Stimulated activated CD4-positive, alpha-beta T cell treated with anti-CD3 and anti-CD28 coated beads, Interleukin-2, amount 100 ng/mL, for 24 hours (primary cell): ENCODE measurements at places on chromosomes 16 and 17.

DNA sequence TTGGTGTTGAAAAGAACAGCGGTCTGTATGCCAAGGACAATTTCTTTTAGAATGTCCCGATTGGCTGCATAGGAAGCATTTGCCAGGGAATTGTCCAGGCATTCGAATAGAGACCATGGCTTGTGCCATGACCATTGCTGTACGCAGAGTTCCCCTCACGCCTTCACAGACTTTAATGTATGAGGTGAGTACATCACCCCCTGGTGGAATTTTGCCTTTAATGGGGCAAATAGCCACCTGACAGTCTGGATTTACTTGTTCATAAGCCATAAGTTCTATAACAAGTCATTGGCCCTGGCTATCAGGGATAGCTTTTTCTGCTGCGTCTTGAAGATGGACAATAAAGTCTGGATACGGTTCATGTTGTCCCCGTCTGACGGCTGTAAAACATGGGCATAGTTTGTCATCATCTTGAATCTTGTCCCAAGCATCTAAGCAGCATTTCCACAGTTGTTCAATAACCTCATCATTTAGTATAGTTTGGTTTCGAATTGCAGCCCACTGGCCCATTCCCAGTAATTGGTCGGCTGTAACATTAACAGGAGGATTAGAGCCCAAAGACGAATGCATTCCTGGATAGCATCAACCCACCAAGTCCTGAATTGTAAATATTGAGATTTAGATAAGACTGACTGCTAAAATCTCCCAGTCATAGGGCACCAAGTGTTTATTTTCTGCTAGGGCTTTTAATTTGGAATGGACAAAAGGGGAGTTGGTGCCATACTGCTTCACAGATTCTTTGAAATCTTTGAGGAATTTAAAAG is 67.7 kb upstream of the ARL4D start:
- no peak for DNase-seq

GRCh38 chr16:81891736-81892364 is 112.8 kb downstream of the PLCG2 start:
- no peak for DNase-seq

- DNase-seq, result no peak
These were observed 10.3 kb upstream of the MED9 start for GRCh38 chr17:17466511-17466910.

DNA sequence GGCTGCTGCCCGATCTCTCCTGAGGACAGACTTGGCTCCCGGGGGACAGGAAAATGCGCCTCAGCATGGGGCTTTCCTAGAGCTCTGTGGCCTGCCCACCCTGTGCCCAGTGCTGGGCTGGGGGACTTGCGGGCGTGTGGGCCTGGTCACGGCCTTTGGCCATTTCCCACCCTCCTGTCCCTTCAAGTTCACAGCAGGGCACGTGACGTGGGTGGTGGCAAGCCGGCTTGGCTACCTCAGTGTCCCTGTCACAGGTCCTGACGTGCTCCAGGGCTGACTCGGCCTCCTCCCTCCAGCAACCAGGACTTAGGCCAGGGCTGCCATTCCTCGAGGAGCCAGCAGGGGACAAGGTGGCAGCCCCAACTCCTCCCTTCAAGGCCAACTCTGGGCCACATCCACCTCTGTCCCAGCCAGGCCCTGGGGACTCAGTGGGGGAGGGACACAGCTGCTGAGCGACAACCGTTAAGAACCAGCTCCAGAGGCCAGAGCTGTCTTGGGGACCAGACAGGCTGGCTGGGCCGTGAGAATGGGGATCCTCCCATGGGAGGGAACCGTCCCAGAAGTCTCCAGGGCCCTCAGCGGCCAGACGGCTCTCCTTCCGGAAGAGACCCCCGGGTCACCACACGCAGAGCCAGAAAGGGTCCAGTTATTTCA is 981 bp upstream of the UNC13D start:
- DNase-seq, result peak; percentile 79

GRCh38 chr17:7208754-7209460 is 10.7 kb downstream of the DLG4 start:
- DNase-seq, result no peak

GRCh38 chr16:4412854-4413253 is 3.5 kb downstream of the CORO7 start:
- DNase-seq, result no peak

DNA sequence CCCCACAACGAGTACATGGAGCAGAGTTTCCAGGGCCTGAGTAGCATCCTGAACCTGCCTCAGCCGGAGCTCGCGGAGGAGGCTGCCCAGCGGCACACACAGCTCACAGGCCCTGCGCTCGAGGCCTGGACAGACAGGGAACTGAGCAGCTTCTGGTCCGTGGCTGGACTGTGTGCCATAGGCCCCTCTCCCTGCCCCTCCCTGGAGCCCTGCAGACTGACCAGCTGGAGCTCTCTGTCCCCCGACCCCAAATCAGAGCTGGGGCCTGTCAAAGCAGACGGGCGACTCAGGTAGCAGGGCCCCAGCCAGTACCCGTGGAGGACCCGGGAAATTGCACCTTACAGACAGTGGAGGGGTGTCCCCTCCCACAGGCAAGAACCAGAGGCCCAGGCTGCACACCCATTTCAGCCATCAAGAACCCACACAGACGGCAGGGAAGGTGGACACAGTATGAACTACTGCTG is 13.0 kb downstream of the MRPL27 start:
- DNase-seq, result no peak

- DNase-seq, result peak; percentile 48
These were observed 333 bp upstream of the NOG start for GRCh38 chr17:56593086-56593645.

DNA sequence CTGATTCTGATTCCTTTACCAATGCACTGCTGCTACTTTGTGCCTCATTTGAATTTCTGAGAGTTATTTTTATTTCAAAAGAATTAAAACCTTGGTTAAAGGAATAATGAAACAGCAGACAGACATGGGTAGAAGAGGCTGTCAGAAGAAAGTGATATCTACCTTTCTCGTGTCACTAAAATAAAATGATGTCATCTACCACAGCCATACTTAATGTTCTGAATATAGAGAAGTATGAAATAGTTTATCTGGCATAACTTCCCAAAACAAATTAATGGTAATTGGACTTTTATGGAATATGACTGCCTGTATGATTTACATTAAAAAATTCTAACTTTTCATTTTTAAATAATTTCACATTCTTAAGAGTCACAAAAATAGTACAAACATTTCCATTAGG is 52.5 kb downstream of the EFCAB13 start:
- DNase-seq, result no peak

GRCh38 chr16:77868478-77868877 is 80.1 kb downstream of the VAT1L start:
- peak; percentile 14 for DNase-seq
